ENCODE measurements at places on chromosomes 16 and 17.
A peak's percentile ranks its signal among the peaks of the same experiment; 100 is the strongest.

DNA sequence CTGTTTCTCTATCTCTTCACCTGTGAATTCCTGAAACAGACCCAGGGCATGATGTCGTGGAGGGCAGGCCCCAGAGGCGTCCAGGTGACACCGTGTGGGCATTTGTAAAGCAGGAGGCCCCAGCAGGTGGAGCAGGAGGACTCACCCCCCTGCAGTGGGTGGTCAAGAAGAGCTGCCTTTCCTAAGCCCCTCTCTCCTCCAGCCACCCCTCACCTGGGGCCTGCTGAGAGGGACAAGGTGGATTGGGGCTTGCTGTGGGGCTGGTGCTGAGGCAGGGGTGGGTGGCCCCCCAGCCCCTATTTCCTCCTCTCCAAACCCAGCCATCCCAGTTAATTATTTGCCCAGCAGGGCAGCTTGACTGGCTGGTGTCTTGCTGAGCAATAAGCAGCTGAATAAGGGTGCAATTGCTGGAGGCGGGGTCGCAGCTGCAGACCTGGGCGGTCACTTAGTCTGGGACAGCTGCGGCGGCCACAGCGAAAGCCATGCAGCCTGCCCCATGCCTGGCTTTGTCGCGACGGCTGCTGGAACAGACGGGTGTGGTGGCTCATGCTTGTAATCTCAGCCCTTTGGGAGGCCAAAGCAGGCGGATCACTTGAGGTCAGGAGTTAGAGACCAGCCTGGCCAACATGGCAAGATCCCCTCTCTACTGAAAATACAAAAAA, 56.4 kb downstream of the JPH3 start:
- DNase-seq, result no peak

DNA sequence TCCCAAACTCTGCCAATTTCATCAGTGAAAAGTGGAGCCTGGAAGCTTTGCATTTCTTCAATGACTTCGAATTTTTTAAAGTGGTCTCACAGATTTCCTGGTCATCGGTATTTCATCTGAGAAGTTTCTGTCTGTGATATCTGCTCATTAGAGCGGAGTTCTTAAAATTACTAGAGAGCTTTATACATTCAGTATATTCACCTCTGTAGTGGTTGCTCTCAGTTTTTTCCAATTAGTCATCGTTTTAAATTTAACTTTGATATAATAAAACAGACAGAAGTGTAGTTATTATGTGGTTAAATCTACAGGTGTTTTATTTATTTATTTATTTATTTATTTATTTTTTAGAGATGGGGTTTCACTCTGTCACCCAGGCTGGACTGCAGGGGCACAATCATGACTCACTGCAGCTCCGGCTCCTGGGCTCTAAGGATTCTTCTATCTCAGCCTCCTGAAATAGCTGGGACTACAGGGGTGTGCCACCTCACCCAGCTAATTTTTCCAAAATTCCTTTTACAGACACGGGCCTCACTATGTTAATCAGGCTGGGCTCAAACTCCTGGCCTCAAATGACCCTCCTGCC, 16.0 kb downstream of the ARHGAP17 start:
- no peak for DNase-seq

- DNase-seq, result no peak
These were observed 26.7 kb downstream of the ABCA5 start for GRCh38 chr17:69300222-69300621.

DNA sequence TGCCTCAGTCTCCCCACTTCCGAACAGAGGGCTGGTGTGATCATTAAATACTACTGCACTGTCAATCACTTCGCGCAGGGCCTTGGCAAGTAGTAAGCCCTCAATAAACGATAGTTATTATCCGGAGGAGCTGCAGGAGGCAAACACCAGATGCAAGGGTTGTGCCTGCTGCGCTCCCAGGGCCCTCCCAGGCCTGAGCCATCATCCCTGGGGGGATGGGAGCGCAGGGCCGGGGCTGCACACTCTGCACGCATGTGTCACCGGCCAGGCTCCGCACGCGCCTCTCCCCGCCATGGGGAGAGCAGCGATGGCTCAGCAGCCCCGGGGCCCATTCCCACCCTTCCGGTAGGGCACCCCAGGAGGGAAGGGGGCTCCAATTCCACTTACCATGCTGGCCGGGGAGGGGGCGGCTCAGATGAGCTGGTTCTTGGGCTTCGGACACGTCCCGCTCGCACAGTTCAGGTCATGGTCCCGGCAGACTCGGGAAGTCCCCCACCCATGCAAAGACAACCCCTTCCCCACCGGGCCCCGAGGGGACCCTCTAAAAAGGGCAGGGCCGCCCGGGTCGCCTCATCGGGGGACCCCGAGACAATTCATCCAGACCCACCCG, 681 bp downstream of the XPO6 start:
- DNase-seq, result peak; percentile 44

GRCh38 chr16:78321620-78322360, 222.3 kb downstream of the WWOX start:
- no peak for DNase-seq
